ENCODE measurements at places on chromosomes 11 and 22.
A peak's percentile ranks its signal among the peaks of the same experiment; 100 is the strongest.

DNA sequence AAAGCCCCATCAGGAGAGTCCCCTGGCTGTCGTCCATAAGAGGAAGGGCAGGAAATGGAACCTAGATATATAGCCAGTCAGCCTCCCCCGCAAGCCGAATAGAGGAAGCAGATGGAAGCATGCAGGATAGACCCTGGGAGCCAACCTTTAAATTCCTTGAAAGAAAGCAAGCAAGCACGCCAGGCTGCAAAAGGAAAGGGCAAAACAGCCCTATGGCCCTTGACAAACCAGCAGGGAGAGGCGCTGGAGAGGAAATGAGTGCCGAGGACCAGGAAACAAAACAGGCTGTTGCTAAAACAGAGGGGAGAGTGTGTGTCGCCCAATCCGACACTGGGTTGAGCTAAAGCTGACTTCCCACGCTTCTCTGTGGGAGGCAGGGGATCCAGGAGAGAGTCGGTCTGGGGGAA, 203.5 kb upstream of the MTNR1B start:
- peak; percentile 70 for DNase-seq

GRCh38 chr11:74090701-74091100, 80.1 kb downstream of the C2CD3 start:
- DNase-seq, result no peak

DNA sequence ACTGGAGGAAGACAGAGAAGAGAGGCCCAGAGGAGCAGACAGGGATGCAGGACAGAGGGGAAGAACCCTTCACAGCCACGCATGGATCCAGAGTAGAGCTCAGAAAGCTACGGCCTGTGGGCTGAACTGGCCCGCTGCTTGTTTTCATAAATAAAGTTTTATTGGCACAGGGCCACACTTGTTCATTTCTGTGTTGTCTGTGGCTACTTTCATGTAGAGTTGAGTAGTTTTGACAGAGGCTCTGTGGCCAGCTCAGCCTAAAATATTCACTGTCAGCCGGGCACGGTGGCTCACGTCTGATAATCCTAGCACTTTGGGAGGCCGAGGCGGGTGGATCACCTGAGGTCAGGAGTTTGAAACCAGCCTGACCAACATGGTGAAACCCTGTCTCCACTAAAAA, 26.2 kb upstream of the GAL start:
- no peak for DNase-seq

- DNase-seq, result no peak
These were observed 109.8 kb downstream of the ZBTB16 start for GRCh38 chr11:114169321-114169749.

GRCh38 chr11:8217926-8218325, 45.8 kb downstream of the LMO1 start:
- DNase-seq, result no peak

GRCh38 chr11:92659793-92660192, 309.7 kb upstream of the MTNR1B start:
- no peak for DNase-seq

DNA sequence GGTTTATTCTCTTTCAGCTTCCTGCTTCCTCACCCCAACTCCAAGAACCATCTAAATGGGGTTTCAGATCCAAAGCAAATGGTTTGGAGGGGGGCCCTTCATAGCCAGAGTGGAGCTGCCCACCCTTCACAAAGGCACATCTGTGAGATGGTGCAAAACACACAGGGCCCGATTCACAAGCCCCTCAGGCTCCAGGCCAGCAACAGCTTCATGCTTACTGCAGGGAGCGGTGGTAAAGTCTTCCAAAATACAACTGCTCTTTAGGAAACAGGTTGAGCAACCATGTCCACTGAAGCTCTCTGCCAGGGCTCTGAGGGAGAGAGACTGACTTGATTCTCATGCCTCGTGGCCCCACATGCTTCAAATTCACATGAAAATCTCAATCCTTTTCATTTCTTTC, 213.0 kb upstream of the NARS2 start:
- no peak for DNase-seq

DNA sequence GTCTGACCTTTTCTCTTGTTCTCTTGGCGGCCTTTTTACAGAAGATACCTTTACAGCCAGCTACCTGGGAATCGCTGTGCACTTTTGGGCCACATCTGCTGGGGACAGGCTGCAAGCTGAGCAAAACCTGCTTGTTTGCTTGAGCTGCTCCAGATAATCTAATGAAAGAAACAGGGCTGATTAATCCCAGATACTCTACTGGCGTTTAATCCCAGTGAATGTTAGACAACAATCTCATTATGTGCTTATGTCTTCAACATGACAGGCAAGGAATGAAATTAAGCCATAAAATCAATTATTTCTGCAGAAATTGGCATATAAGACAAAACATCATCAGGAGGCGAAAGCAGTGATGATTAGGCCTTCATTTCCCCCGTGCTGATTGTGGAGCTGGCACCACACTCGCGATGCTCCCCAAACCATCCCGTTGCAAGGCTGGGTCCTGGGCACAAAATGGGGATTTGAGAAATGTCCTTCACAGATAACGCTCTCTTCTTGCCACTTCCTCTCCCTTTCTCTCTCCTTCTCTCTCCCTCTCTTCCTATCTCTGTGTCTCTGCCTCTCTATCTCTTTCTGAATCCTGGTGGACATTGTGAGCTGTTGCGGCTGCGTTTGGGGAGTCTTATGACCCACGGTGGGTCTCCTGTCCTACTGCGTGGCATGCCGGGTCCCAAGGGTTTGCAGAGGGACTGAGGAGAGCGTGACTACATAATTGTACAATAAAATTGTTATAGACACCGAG, 1053.8 kb downstream of the TBC1D22A start:
- DNase-seq, result no peak

- DNase-seq, result no peak
These were observed 53.1 kb upstream of the NAV2 start for GRCh38 chr11:19659529-19659928.

DNA sequence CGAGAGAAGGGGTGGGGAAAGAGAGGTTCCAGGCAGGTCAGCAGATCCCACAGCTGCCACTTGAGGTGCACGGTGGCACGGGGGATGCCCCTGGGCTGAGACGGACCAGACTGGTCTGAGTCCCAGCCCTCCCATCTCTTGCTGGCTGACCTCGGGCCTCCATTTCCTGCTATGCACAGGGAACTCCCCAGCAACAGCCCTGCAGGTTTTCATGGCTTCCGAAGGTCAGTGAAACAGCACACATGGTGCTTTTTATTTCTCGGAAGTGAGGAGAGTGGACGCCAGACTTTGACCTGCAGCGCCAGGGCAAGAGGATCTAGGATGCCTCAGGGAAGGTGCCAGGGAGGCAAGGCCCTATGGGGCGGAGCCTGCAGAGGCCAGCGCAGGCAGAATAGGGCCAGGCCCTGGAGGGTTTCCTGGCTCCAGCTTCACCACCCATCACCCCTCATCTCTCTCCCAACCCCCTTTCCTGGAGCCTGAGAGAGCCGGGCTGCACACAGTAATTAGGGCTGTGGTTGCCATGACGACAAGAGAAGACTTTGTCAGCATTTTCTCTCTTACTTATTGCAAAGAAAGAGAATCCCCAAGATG, 29.5 kb downstream of the SLC22A12 start:
- DNase-seq, result no peak

- DNase-seq, result no peak
These were observed 242.7 kb upstream of the NCAM1 start for GRCh38 chr11:112718483-112718882.

GRCh38 chr22:25420925-25421904, 143.3 kb upstream of the GRK3 start:
- DNase-seq, result no peak

GRCh38 chr22:34080433-34080832, 160.2 kb upstream of the LARGE1 start:
- peak; percentile 12 for DNase-seq

- DNase-seq, result no peak
These were observed 214.3 kb downstream of the LRRC4C start for GRCh38 chr11:41245184-41245583.

DNA sequence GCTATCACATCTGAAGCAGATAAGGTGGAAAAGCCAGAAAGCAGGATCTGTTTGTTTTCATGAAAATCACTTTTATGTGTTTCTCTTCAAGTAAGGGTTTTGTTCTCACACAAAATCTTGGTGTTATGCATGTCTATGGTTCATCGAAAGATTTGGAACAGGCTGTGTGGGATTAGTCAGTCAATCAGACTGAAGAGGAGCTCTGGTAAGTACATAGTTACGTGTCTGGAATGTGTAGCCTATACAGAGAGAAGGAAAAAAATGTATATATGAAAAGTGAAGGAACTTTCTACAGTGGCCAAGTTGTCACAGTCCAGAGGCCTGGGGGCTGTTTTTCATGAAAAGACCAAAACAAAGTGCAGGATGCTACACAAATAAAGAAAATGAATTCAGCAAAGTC, 156.7 kb downstream of the CNTN5 start:
- DNase-seq, result no peak

DNA sequence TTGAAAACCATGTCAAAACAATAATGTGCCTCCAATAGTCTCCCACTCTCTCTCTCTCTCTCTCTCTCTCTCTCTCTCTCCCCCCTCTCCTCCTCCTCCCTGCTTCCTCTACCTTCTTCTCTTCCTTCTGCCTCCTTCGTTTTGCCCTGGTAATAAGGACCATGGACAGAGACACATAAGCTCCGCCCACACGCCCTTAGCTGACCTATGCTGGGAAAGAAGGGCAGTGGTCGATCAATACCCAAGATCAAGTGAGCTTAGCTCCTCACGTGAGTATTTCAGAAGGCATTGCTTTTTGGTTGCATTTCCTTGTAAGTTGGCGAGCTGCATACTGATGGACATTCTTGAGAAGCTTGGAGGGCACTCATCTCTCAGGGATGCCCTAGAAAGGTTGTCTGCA, 194.8 kb downstream of the MIAT start:
- DNase-seq, result no peak

DNA sequence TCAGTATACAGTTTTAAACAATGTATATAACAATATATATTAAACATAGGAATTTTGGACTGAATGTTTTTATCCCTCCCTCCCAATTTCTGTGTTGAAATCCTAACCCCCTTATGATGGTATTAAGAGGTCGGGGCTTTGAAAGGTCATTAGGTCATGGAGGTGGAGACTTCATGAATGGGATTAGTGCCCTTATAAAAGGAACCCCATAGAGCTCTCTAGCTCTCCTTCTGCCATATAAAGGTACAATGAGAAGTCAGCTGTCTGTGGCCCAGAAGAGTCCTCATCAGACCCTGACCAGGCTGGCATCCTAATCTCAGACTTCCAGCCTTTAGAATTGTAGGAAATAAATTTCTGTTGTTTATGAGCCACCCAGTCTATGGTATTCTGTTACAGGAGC, 6.5 kb downstream of the NNMT start:
- DNase-seq, result no peak

- DNase-seq, result no peak
These were observed 62.0 kb upstream of the PTPRJ start for GRCh38 chr11:47918370-47918690.

DNA sequence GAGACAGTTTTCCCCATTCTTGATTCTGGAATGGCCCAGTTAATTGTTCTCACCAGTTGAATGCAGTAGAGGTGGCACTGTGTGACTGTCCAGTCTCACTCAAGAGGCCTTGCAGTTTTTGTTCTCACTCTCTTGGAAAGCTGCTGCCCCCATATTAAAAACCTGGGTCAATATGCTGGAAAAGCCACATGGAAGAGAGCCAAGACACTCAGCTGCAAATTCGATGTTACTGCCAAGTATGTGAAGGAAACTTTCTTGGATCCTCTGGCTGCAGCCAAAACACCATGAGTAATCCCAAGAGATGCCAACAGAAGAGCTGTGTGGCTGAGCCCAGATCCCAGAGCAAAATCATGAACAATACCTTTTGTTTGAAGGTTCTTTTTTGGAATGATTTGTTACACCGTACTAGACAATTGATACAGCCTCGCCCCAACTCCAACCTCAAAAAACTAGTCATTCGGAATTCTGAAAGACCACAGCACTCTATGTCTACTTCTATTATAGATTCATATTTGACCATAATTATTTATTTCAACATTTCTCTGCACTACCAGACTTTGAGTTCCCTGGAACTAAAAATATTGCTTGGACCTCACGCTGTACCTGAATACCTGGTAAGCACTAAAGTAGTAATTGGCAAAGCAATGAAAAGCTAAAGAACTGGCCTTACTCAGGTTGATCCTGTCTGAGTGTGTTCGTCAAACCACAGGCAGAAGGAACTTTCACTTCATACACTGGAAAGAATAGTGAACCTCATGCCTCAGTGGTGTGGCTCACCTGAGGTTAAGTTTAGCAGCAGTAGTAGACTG, 378.8 kb downstream of the ETS1 start:
- DNase-seq, result no peak

- no peak for DNase-seq
These were observed 46.5 kb downstream of the FBLN1 start for GRCh38 chr22:45548991-45549761.
